CD4-positive, alpha-beta memory T cell (primary cell): ENCODE measurements at places on chromosomes 11 and 22. TPM values are rescaled to one million over a fixed set of nuclear protein-coding genes. Genes with fewer than 3 reads are reported as not detected.

Gene APOC3
- total RNA-seq = not detected

Gene TUB
- total RNA-seq = 0.26 TPM

Gene CARD18
- total RNA-seq = not detected

Gene TIMM8B
- total RNA-seq = 28.0 TPM

Gene FGF3
- total RNA-seq = not detected

Gene NCF4
- total RNA-seq = 17.5 TPM

Gene SLC22A9
- total RNA-seq = not detected

GRCh38 chr22:42399315-42400271 is 32.6 kb downstream of the NFAM1 start:
- no peak for DNase-seq

- DNase-seq = no peak
Observed at GRCh38 chr22:37782340-37783168, 25.2 kb upstream of the GCAT start.

- DNase-seq = no peak
Observed at GRCh38 chr22:30117256-30117655, 37.0 kb downstream of the HORMAD2 start.

- no peak for DNase-seq
Observed at GRCh38 chr11:12772324-12772723, 98.1 kb downstream of the TEAD1 start.

DNA sequence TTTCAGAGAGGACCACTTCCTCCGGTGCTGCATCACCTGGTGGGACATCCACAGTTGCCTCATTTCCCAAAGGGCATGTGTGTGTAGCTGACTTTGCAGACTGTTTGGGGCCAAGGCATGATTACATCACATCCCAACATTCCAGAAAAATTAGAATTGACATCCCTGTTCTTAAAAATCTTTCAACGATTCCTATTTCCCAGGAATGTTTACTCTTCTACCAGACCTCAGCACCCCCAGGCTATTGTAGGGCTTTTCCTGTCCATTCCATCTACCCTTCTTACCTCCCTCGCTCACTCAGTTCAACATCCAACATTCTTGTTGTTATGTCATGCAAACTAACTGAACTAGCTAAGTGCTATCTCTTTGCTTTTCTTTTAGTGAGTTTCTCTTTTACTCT is 37.3 kb downstream of the PIWIL4 start:
- no peak for DNase-seq

DNA sequence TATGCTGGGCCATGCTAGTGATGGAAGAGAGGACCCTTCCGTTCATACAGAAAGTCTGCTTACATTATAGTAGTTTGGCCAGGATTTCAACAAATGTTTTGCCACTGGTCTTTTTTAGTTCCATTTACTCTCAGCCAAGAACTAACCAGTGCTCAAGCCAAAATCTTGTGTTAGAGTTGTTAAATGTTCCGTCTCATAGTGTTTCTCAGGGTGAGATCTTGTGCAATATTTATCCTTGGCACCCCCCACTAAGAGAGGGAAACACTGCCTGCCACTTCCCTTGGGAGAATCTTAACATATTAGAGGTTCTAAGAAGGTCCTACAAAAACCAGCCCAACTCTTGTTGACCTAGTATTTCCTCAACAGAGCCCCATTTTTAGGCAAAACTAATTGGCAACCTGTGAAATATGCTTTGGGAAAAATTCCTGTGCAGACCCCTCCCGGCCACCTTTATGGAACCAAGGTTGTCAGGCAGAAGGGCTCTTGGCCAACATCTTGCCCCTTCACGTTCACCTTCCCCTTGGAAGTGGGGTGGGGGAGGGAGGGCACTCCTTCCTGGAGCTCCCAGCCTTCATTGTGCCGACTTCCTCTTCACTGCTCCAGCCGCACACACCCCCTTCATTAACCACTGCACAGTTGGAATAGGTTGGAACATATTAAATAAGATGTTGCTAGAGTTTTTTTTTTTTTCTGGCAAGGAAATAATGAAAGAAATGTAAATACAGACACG is 173.2 kb upstream of the SORL1-AS1 start:
- DNase-seq = no peak

- peak; percentile 14 for DNase-seq
Observed at GRCh38 chr11:94325681-94326080, 21.3 kb downstream of the IZUMO1R start.

DNA sequence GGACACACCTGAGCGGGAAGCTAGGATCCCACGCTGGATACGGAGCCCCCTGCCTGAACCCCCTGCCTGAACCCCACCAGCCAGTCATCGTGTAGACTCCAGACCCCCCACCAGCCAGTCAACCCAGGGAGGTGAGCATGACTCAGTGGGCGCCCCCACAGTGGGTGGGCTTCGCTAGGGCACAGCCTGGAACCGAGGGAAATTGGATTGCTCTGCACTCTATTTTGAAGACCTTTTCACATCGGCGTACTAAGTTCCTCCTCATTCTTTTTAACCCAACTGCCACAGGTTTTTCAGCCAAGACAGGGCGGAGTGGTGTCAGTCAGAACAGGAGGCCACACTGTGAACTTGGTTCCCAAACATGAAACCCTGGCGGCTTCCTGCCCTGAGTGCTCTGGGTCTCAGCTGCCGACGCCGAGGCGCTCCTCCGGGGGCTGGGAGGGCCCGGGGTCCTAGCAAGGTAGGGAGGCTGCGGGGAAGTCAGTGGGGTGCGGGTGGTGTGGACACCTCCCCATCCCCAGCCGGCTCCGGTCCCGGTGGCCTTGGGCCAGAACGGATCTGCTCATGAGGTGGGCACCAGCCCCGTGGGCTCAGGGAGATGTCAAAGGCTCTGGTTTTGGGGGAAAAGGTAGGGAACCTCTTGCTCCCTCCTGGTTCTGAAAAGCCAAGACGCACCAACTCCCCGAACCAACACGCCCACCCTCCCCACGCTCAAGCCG is 57.0 kb downstream of the BRD1 start:
- no peak for DNase-seq

GRCh38 chr11:2996976-2997375 is 4.8 kb upstream of the NAP1L4 start:
- no peak for DNase-seq

- DNase-seq = no peak
Observed at GRCh38 chr22:33400891-33401290, 342.7 kb upstream of the SYN3 start.

- no peak for DNase-seq
Observed at GRCh38 chr11:132821014-132821413, 711.3 kb downstream of the OPCML start.

- no peak for DNase-seq
Observed at GRCh38 chr11:64726211-64726641, 3.2 kb upstream of the NRXN2 start.

DNA sequence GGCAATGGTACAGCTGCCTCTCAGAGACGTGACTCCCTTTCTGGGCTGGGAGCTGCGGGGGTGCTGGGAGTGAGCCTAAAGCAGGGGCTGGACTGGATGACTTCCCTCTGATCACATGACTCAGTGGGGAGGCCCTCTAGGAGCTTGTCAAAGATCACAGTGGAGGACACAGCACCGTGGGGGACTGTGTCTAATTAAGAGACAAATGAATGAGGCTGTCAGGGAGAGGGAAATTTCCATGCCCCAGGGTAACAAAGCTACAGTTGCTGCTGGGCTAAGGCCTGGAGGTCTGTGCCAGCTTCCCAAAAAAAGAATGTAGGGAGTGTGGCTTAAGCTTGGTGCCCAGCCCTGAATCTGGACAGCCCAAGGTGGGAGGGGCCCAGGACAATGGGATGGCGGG is 262.8 kb upstream of the PLET1 start:
- DNase-seq = no peak

DNA sequence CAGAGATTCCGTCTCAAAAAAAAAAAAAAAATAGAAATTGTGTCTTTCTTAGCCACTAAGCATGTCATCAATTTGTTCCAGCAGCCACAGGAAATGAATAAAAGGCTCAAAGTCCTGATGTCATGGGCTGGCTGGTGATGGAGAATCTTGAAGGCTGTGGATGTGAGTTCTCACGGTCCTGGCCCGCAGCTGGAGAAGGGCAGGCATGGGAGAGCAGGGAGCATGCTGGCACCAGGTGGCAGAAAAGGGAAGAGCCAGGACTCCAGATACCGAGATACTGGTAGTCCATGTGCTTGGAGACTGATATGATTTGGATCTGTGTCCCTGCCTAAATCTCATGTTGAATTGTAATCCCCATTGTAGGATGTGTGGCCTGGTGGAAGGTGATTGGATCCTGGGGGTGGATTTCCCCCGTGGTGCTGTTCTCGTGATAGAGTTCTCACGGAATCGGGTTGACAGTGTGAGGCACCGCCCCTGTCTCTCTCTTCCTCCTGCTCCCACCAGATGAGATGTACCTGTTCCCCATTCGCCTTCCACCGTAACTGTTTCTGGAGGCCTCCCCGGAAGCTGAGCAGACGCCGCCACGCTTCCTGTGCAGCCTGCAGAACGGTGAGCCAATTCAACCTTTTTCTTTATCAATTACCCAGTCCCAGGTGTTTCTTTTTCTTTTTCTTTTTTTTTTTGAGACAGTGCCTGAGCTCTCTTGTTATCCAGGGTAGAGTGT is 18.1 kb downstream of the MRGPRD start:
- DNase-seq = peak; percentile 61

DNA sequence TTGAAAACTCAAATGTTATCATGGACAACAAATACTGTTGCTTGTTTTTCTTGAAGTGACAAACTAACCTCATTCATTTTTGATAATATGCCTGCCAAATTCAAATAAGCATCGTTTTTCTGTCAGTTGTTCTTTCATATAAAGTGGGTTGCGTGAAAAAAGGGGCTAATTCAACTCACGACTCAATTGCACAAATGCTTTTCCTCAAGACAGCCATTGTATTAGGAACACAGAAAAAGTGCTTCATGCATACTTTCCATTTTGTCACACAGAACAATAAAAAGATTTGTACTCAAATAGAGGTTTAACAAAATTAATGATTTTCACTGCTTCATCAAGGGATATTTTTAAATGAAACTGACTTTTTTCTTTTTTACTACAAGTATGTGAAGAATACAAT is 94.6 kb upstream of the ALKBH3 start:
- no peak for DNase-seq

DNA sequence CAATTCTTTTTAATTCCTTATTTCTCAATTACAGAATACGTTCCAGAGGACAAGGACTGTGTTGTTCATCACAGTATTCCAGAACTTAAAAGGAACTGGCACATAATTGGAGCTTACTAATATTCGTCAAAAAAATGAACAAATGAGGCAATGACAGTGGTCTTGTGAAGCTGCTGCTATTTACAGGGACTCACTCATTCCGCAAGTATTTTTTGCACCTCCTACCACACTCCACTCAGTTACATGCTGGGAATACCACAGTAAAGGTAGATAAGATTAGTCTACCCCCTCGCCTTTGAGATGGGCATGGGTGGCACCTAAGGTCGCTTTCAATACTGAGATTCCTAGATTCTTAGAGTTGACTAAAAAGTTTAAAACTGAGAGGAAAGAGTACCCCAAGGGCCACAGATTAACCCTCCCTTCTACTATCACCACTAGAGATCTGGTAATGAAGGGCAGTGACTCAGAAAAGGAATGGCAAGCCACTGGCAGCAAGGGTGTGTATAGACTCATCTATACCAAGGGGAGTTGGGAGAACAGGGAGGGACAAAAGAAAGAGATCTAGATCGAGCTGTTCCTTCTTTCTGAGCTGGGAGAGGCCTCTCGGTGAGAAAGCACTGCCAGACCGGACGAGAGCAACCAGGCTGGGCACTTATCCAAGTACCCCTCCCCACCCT is 85.0 kb downstream of the RPL27A start:
- DNase-seq = no peak

DNA sequence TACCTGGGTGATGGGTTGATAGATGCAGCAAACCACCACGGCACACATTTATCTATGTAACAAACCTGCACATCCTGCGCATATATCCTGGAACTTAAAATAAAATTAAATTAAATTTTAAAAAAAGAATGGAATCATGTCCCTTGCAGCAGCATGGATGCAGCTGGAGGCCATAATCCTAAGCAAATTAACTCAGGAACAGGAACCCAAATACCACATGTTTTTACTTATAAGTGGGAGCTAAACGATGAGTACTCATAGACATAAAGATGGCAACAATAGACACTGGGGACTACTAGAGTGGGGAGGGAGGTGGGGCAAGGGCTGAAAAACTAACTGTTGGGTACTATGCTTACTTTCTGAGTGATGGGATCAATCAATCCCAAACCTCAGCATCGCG is 40.9 kb downstream of the CWC15 start:
- DNase-seq = no peak

GRCh38 chr11:68682531-68682961 is 1.8 kb upstream of the GAL start:
- DNase-seq = no peak

DNA sequence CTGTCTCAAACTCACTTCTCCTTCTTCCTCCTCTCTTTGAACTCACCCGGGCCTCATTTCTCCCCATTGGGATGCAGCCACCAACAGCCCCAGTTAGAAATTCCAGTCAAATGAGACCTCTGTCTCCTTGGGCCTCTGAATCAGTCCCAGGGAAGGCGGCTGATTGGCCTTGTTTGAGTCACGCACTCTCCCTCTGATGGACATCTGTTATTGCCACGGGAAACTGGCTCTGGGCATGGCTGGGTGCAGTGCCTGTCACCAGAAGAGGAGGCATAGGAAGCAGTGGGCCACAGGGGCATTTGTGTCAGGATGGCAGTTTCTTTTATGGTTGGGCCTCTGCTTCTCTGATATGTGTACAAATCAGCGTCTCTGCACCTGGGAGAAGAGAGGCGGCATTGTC is 9.6 kb upstream of the WNT11 start:
- DNase-seq = no peak

DNA sequence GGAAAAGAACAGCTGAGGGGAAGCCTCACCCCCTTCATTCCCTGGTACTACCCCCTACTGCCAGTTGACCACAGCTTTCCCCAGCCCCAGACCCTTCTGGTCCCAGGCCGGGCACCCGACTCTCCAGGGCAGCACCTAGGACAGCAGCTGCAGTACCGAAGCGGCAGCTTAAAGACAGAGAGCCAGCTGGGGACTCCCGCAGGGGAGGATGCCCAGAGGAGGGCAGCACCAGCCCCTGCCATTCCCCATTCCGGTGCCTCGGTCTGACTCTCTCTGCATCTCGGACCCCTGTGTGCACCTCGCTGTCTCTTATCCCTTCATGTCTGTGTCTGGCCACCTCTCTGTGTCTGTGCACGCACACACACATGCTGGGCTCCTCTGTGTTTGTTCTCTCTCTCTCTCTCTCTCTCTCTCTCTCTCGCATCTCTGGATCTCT is 9.4 kb downstream of the IGSF9B start:
- DNase-seq = peak; percentile 81

DNA sequence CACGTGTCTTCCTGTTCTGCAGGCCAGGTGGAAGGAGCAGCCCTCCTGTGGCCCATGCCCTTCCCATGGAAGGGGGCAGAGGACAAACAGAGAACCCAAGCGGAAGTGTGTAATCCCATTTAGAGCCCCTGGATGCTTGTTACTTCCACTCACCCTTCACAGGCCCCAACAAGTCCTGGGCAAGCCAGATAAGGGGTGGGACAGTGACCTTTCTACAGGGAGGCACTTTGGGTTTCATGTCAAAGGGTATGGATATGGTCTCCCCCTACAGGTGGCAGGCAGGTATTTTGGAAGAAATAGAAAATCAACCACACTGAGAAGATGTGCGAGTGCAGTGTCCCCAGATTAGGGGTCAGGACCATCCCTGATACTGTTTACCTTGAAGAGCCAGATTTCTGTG is 11.4 kb downstream of the MPEG1 start:
- DNase-seq = no peak

GRCh38 chr22:49600468-49600867 is 227.2 kb downstream of the BRD1 start:
- DNase-seq = no peak
